ENCODE measurements at places on chromosomes 4 and X. TPM values are rescaled to one million over a fixed set of nuclear protein-coding genes. Genes with fewer than 3 reads are reported as not detected.

DNA sequence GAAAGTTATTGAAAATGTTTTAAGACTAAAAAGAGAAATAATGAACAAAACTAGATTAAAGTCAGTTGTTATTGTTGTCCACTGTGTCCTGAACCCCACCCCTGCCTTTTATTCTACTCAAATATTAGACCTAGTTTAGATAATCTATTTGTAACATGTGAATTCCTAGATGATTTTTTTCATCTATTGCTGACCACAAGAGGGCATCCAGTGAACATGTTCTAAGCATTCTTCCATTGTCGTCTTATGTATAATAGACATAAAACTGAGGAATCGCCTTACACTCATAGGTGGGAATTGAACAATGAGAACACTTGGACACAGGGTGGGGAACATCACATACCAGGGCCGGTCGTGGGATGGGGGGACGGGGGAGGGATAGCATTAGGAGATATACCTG lies 36.4 kb upstream of the HPRT1 start:
- no peaks in the 10 kb centered on the region for H3K27me3 ChIP-seq
- H3K27ac ChIP-seq = no peak overlapping the region
- peaks cover 1% of the 10 kb centered on the region for H3K36me3 ChIP-seq
- no peaks in the 10 kb centered on the region for H3K4me1 ChIP-seq

DNA sequence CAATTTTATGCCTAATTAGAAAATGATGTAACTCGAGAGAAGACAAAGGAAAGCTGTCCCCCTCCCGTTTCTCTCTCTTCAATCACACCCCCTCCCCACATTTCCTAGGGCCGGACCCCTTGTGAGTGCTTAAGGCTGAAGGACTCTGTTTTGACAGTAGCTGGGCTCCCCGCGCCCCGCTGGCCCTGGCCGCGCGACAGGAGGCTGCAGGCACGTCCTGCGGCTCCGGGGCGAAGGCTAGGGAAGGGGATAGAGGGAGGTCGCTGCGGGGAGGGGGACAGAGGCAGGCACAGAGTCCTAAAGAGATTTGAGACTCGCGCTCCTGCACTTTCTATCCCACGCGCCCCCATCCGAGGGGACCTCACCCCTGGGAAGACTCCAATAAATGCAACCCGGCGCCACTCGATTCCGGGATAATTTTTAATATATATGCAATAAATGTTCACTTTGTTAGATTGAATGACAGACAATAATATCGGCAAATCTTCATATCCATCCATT lies 56.2 kb upstream of the TMEM33 start:
- H3K4me1 ChIP-seq = peaks cover 22% of the 10 kb centered on the region
- peaks cover 67% of the 10 kb centered on the region for H3K27me3 ChIP-seq
- DNase-seq = no peak
- no peak overlapping the region for H3K4me3 ChIP-seq

GRCh38 chr4:3286335-3287175 lies 6.3 kb upstream of the RGS12 start:
- no peaks in the 10 kb centered on the region for H3K36me3 ChIP-seq
- H3K27ac ChIP-seq = no peak overlapping the region
- H3K4me3 ChIP-seq = no peak overlapping the region
- peak; percentile 86 for DNase-seq
- peaks cover 15% of the 10 kb centered on the region for H3K4me1 ChIP-seq

GRCh38 chr4:7336732-7337131 lies 98.0 kb downstream of the PSAPL1 start:
- DNase-seq = no peak
- no peaks in the 10 kb centered on the region for H3K4me1 ChIP-seq
- H3K27me3 ChIP-seq = no peaks in the 10 kb centered on the region

DNA sequence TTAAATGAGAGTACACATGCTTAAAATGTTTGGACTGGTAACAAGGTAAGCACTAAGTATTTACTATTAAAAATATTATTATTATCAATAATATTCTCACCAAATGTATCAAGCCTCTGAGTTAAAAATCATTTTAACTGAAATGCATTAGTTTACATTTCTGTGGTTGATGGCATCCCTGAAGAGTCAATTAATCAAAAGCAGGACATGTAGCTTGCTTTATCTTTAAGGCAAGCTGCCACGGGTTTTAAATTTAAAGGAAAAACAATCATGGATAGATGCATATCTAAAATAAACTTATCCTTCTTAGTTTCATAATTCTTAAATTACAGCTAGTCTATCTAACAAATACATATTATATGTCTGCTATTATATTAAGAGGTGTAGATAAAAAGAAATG lies 584.8 kb upstream of the INTU start:
- no peak for DNase-seq
- H3K4me3 ChIP-seq = no peak overlapping the region
- no peaks in the 10 kb centered on the region for H3K27me3 ChIP-seq
- H3K27ac ChIP-seq = no peak overlapping the region

- H3K4me1 ChIP-seq = no peaks in the 10 kb centered on the region
- H3K4me3 ChIP-seq = no peak overlapping the region
- no peak for DNase-seq
Measured at GRCh38 chr4:7255996-7256395, 63.7 kb downstream of the SORCS2 start.

DNA sequence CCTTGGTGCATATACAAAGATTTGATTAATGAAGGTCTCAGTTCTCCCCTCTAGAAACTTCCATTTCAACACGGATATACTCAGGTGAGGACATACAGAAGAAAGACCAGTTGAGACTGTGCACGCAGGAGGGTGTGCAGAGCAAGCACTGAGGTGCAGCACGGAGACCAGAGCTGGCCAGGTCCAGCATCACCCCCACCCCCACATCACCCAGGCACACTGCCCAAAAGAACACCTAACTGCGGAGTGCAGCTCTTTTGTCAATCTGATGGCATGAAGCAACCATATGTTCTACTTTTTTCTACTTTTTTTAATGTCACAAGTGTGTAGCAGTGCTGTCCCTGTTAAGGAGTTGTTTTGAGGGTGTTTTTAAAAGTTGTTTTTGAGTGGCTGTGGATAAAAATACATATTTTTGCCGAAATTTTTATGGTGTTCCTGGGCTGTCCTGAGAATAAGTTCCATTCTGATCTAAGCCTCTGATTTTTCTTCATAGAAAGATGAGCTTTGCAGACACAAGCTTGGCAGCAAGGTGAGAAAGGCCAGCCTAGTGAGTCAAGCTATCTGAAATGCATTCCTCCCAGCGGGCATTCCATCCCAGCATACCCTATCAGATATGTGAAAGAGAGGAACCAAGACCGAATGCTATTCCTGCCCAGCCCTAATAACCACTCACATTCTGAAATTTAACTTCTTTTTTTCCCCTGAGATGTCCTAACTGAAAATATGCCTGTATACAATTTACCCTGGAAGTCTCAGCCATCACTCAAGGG lies 173.7 kb downstream of the PTTG2 start:
- peaks cover 10% of the 10 kb centered on the region for H3K36me3 ChIP-seq
- peaks cover 17% of the 10 kb centered on the region for H3K4me1 ChIP-seq
- H3K4me3 ChIP-seq = no peak overlapping the region
- DNase-seq = no peak
- H3K27ac ChIP-seq = no peak overlapping the region

DNA sequence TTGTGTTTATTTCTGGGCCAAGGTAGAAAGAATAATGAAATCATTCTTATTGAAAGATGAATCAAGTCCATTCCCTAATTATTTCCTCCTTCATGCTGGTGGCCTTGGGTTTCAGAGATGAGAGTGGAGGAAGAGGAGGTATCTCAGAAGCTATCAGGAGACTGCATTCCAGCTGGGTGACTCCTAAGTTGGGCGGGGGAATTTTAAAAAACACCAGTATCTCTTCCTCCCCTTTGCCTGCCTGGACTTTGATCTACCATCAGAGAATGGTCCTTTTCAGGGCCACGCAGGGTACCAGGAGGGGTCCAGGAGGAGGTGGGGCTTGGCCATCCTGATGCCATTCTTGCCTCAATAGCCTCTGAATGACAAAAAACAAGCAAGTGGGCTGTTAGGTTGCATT lies 104.4 kb downstream of the ASMT start:
- H3K36me3 ChIP-seq = no peaks in the 10 kb centered on the region
- no peak overlapping the region for H3K4me3 ChIP-seq
- H3K27ac ChIP-seq = no peak overlapping the region
- DNase-seq = no peak

DNA sequence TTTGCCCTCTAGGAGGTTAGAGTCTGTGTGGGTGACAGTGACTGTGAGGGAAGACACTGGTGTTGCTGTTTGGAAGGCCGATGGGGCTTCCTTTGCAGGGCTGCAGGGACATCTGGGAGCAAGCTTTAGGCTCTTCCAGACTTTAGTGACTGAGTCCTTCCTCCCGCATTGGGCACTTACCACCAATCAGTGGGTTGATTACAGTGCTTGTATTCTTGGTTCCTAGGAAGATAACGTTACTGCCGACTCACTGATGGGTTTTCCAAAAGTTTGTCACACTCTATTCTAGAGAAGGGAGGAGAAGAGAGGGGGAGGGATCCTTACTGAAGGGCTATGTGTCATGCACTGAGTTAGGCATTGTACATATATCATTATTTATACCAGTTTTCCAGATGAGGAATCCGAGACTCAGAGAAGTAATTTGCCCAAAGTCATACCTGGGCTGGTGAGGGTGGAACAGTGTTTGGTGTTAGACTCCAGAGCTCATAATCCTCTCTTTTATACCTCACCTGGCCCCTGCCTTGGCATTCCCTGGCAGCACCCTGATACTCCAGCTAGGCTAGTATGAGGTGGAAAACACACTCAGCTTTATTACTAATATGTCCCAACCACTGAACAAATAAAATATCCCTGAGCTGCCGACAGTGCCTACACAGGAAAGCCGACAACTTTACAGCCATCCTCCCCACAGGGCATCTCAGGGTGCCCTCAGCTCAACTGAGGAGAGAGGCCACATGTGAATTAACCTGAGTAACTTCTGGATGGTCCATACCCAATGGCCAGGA lies 3.8 kb downstream of the CHST7 start:
- no peak overlapping the region for H3K4me3 ChIP-seq
- peaks cover 21% of the 10 kb centered on the region for H3K4me1 ChIP-seq
- no peak overlapping the region for H3K27ac ChIP-seq
- no peak for DNase-seq
- no peaks in the 10 kb centered on the region for H3K27me3 ChIP-seq

- H3K4me3 ChIP-seq = no peak overlapping the region
- DNase-seq = no peak
- no peaks in the 10 kb centered on the region for H3K36me3 ChIP-seq
- H3K4me1 ChIP-seq = peaks cover 6% of the 10 kb centered on the region
- no peak overlapping the region for H3K27ac ChIP-seq
Measured at GRCh38 chrX:66635360-66635759, 3.5 kb downstream of the EDA2R start.

GRCh38 chr4:184267673-184268583 lies 50.3 kb upstream of the ENPP6 start:
- H3K4me3 ChIP-seq = peak overlapping the region; percentile 52
- peaks cover 32% of the 10 kb centered on the region for H3K4me1 ChIP-seq
- peak; percentile 92 for DNase-seq
- H3K36me3 ChIP-seq = no peaks in the 10 kb centered on the region
- H3K27me3 ChIP-seq = no peaks in the 10 kb centered on the region
- H3K27ac ChIP-seq = peak overlapping the region; percentile 86

GRCh38 chr4:188387179-188387791 lies 248.0 kb downstream of the TRIML1 start:
- no peaks in the 10 kb centered on the region for H3K27me3 ChIP-seq
- H3K27ac ChIP-seq = no peak overlapping the region
- no peaks in the 10 kb centered on the region for H3K4me1 ChIP-seq
- DNase-seq = no peak
- no peak overlapping the region for H3K4me3 ChIP-seq

GRCh38 chrX:44843318-44843702 lies 511 bp upstream of the DUSP21 start:
- no peaks in the 10 kb centered on the region for H3K27me3 ChIP-seq
- no peak for DNase-seq
- H3K27ac ChIP-seq = no peak overlapping the region
- H3K4me3 ChIP-seq = no peak overlapping the region
- H3K36me3 ChIP-seq = no peaks in the 10 kb centered on the region
- H3K4me1 ChIP-seq = no peaks in the 10 kb centered on the region

GRCh38 chrX:33211356-33212260 lies at the start of gene DMD:
Gene DMD, minus strand, starts transcription at chrX:33211549. Its CDS starts 237 bp downstream, at chrX:33211312.
- H3K36me3 ChIP-seq = no peaks in the 10 kb centered on the region
- no peak within 1 kb of the TSS for H3K27ac ChIP-seq
- no peak for DNase-seq
- no peak within 1 kb of the TSS for H3K4me3 ChIP-seq

GRCh38 chr4:42271096-42271495 lies 118.6 kb upstream of the BEND4 start:
- no peak overlapping the region for H3K27ac ChIP-seq
- no peak overlapping the region for H3K4me3 ChIP-seq
- H3K4me1 ChIP-seq = no peaks in the 10 kb centered on the region
- no peaks in the 10 kb centered on the region for H3K36me3 ChIP-seq

- H3K36me3 ChIP-seq = no peaks in the 10 kb centered on the region
- H3K27ac ChIP-seq = no peak overlapping the region
- H3K4me3 ChIP-seq = no peak overlapping the region
- DNase-seq = no peak
- H3K4me1 ChIP-seq = no peaks in the 10 kb centered on the region
- no peaks in the 10 kb centered on the region for H3K27me3 ChIP-seq
Measured at GRCh38 chr4:145347684-145348083, 134.0 kb upstream of the SMAD1 start.

DNA sequence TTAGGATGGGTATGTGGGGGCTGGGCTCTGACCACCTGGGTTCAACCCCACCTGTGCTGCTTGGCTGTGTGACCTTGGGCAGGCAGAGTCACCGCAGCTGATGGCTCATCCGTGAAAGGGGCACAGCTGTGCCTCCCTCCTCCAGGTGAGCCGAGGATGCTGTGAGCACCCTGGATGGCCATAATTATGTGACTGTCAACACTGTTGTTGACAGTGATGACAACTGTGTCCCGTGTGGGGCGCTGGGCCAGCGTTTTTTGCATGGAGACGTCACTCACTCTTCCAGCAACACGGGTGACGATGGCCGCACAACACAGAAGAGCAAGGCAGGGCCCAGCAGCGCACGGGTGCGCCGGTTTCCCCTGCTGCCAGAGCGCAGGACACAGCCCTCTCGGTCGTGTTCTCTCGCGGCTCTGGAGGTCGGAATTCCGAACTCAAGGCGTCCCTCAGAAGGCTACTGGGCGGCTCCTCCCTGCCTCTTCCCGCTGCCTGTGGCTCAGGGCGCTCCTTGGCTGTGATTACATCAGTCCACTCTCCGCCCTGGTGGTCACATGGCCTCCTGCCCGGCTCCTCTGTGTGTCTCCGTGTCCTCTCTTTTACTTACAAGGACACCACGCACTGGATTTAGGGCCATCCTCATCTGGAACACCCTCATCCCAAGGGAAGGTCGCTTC lies 1.3 kb downstream of the SH3TC1 start:
- DNase-seq = peak; percentile 79
- peaks cover 69% of the 10 kb centered on the region for H3K4me1 ChIP-seq
- no peaks in the 10 kb centered on the region for H3K27me3 ChIP-seq
- H3K4me3 ChIP-seq = peak overlapping the region; percentile 85

- H3K4me3 ChIP-seq = no peak overlapping the region
- no peak overlapping the region for H3K27ac ChIP-seq
- no peaks in the 10 kb centered on the region for H3K36me3 ChIP-seq
- no peaks in the 10 kb centered on the region for H3K27me3 ChIP-seq
- DNase-seq = no peak
Measured at GRCh38 chr4:123479944-123480343, 83.3 kb downstream of the SPRY1 start.

CENPVL3 gene
- not detected for total RNA-seq

BEND2 gene
- total RNA-seq = not detected

HOPX gene
- 7.0 TPM for total RNA-seq

NAP1L3 gene
- total RNA-seq = 0.12 TPM

SATL1 gene
- not detected for total RNA-seq

CAPN6 gene
- total RNA-seq = not detected

SCRG1 gene
- not detected for total RNA-seq

SOWAHD gene
- total RNA-seq = 14.9 TPM

CITED1 gene
- not detected for total RNA-seq

TIGD4 gene
- 0.36 TPM for total RNA-seq

CT45A1 gene
- not detected for total RNA-seq

USP46 gene
- total RNA-seq = 10.0 TPM

All from B cell (primary cell).